ENCODE measurements at places on chromosomes 4 and X.

- no peak for DNase-seq
Measured at GRCh38 chrX:10811111-10811510, 190.7 kb upstream of the MID1 start.

GRCh38 chrX:149829751-149830191, 48.0 kb downstream of the MAGEA9 start:
- peak; percentile 69 for DNase-seq

DNA sequence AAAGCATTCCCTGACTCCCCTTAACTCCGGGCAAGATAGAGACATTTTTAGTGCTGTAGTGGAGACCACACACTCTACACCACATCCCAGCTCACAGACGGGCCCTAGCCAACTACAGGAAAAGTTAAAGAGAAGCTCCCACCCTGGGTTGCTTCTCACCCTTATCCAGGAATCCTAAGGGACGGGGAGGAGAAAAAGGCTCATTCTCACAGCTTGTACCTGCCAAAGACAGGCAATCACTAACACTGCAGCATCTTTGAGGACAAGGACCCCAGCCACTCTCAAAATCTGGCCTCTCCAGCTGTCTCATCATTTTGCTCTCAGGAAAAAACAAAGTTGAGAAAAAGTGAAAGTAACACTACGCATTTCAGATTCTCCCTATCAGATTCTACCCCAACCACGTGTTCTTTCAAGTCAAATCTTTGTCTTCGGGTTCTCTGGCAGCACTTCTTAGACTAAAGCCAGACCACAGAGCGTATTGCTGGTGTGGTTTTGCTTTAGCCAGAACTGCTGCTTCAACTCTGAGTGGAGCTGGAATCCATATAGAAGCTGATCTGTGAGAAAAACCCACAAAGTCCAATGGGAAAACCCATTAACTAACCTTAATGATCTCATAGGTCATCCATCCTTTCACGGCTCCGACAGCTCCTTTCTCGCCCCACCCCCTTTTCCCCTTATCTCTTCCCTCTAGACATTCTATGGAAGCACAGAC, 605.9 kb upstream of the DIPK2B start:
- DNase-seq: peak; percentile 81

DNA sequence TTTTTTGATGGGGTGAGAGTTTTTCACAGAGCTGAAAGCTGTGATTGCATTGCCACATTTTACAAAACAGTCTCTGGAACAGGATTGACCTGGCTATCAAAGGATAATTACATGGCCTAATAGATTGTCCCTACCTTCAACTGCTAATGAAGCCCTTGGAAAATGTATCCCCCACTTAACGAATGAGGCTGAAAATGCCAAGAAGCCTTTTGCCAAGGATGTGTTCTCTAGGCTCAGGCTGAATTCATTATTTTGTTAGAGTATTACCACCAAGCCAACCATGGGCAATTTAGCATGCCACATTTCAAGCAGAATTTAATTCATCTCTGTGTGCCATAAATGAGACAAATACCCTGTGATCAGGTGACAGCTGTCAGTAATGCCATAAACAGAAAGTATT, 35.5 kb downstream of the SHROOM3 start:
- DNase-seq: no peak

- no peak for DNase-seq
Measured at GRCh38 chr4:75800972-75801371, 76.6 kb downstream of the USO1 start.

DNA sequence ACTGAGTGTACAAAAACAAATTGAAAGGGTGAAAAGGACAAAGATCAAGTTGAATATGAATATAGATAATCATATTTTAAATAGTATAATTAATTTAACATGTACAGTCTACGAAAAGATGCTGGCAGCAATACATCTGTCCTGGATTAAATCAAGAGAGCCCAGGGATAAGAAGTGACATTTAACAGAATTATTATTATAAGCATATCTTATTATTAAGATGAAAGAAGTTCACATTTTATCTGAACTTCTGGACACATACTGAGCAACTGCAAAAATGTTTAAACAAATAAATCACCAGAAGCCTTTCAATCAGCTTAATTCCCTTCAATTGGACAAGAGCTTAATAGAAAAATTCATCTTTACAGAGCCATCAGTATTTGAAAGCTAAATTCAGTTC, 50.4 kb downstream of the SERTM2 start:
- no peak for DNase-seq

DNA sequence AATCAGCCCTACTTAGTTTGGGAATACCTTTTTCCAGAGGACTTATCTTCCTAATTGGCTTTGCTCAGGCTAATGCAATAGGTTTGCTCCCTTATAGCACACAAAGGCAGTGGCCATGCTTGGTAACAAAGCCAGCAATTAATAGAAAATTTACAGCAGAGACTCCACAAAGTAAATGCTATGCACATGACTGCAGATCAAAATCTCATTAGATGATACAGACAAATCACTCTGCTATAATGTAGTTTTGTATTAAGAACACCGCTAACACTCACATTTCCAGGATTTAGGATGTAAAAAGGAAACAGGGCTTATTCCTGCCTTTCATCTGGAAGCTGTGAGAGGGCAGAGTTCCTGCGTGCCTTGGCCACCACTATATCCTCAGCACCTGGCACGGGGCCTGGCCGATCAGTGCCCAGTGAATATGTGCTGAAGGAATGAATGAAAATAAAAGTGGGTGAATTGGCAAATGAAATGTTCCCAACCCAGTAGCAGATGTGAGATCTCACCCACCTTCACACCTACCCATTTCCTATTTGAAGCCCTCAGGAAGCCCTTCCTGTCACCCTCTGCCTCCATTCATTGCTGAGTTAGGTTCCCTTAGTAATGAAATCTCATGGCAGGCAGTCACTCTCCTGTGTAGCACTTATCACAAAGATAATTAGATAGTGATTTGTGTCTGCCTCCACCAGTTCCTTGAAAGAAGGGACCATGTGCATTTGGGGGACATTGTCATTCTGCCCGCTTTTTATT, 5.1 kb downstream of the SEPTIN6 start:
- peak; percentile 45 for DNase-seq

DNA sequence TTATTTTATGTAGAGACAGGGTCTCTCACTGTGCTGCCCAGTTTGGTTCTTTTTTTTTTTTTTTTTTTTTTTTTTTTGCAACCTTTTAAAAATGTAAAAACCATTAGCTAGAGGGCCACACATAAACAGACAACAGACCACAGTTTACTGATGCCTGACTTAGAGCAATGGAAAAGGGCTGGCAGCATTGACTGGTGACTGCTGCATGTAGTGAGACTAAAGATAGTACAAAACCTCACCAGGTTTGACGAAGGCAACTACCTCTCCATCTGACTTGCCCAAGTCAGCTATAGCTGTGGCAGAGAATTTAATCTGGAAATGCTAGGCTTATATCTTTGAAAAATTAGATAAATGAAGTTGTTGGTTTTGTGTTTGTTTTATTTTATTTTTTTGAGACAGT, 102.9 kb downstream of the RBM47 start:
- no peak for DNase-seq

DNA sequence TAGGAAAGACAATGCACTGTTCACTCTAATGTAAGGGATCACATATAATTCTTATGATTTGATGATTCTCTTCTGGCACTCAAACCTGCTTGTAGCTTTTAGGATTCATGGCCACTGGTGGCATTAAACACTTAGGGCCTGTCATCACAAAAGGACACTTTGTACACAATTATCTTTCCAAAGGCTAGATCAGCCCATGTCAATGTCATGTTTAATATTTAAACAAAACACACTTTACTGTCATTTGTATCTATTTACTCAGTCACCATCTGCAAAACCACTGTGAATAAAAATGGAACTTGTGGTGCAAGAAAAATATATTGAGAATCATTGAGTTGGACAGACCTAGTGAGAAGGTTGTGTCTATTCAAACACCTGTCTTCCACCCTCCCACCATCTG, 83.6 kb upstream of the TTC29 start:
- DNase-seq: no peak

DNA sequence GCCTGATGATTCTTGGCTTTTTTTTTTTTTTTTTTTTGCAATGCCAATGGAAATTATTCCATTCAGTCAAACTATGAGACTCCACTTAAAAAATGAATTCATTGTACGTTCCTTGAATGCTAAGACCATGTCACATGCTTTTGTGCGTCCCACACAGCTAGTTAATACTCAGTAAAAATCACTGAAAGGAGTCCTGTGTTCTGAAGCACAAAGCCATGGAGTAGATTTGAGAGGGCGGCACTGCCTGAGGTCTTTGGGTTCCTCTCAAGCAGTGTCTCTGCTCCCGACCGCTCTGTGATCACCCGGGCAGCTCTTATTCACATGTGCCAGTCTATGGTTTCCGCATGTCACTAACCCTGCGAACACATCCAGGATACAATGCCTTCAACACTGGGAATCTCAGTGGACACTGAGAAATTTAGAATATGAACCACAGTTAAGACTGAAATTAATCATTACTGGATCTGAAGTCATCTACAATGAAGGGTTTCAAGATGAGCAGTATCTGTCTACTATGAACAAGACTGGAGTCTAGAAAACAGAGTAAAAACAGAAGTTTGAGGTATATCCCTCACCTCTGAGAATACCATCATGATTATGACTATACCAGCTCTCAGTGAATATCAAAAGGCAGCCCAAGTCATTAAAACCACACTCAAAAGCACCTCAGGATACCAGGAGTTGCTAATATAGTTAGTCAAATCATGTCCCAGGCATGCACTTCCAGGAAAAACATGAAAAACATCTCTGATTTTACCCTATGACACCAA, 193.0 kb downstream of the MGST2 start:
- no peak for DNase-seq

DNA sequence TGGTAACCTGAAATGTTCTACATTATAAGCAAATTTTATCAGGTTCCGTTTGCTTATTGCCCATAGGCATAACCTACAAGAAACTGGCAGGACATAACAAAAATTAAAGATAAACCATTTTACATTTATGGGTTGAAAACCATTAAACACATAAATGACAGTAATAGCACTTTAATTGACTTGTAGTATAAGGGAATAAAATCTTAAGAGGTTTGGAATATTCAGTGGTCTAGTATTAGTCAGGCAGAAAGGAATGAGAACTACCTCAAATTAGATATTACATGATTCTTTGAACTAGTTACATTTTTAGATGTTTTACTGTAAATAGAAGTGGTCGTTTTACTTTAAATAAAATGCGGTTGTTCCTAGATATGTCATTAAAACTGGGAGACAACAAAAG, 111.9 kb downstream of the ADAMTS3 start:
- no peak for DNase-seq

DNA sequence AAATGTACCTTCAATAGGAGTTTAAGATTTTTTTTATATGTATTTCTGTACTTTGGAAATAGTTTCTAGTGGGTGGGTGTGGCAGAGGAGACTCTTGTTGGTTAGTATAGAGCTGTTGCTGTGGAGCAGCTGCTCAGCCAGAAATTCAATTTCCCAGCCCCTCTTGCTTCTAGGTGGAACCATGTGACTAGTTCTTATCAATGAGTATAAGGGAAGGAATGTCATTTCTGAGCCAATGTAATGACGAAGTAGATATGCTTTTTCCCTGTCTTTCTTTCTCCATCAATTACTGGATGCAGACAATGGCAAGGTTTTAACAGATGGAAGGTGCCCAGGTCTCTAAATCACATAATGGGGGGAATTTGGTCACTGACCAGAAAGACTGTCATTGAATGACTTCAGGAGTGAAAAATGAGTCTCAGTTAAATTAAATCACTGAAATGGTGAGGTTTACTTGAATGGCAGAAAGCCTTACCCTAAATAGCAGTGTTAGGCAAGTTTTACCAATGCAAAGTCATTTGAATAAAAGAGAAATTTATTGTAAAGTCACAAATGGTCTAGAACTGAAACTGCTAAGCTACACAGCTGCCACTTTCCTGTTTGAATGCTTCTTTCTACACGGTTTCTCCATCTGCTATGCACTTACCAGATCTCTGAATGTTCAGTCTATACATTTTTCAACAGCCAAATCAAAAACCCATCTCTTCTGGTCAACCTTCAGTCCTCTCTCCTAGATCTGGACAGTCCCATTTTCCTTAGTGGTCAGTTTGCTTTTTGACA, 795.4 kb upstream of the MAGEB2 start:
- no peak for DNase-seq

GRCh38 chr4:52093466-52093865, 42.4 kb downstream of the SPATA18 start:
- DNase-seq: no peak

DNA sequence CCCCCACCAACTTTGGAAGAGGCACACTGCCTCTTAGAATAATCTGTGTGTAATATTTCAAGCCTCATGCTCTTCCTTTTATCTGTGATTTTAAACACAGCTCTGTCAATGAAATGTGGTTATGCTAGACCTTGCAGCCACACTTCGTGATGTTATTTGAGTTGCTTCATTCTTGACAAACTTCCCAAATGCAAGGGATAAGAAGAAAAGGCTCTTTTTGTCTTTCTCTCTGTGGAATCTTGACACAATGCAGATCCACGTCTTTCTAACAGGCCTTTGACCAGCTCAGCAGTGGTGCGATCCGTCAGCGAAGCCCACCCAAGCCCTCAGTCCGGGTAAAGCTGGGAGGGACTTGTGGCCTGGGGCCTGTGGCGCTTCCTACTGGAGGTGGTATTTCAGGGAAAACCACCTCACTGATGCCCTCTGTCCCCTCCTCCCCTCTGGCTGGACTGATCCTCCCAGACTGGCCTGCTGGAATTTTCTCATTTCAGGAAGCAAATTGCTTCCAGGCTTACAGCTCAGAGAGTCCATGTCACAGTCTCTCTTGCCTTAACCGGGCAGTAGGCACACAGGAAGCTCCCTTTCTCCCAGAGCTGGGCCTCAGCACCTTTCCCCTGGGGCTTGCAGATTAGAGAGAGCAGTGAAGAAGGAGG, 19.5 kb upstream of the CCKAR start:
- DNase-seq: no peak

GRCh38 chr4:47462799-47463234, 685 bp downstream of the COMMD8 start:
- no peak for DNase-seq

DNA sequence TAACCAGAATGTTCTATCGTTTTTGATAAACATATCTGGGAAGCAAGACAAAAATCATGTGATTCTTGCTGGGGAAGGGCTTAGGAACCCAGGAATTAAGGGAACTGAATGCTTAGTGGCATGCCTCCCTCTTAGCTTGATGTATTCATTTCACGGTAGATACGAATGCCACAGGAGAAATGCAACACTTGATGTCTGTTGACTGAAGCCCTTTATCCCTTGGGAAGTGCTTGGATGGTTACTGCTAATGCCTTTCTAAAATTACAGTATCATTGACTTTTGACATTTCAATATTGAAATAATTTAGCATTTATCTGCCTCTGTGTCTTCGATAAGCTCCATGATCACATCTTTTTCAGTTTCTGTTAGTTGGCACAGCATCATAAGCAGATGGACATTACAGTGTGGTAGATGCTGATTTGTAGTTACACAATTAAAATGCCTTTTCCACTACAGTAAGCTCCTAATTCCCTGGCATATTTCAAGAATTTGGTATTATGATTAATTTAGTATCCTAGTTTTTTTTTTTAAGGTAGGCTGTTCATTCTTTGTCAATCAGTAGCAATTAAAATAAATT, 226.7 kb downstream of the ARHGAP10 start:
- DNase-seq: no peak

DNA sequence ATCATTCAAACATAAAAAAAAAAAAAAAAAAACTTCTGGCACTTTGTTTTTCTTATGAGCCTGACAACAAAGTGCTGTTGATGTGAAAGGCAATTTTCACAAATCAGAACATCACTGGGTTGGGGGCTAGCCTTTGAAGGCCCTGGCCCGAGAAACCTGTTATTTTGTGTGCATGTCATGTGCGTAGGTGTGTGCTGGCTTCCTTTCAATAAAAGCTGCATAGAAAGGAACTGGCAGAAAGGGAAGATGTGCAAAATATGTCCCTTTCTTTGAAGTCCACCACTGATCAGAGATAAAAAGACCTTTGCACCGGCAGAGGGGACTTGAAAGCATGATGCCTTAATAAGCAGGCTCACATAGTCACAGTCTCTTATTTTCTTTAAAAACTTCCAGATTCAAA, 170.8 kb upstream of the RASGEF1B start:
- DNase-seq: no peak
